ENCODE measurements at places on chromosomes 6 and 20.

- no peak for DNase-seq
These were observed 401.1 kb upstream of the ARID1B start for GRCh38 chr6:156376091-156376490.

DNA sequence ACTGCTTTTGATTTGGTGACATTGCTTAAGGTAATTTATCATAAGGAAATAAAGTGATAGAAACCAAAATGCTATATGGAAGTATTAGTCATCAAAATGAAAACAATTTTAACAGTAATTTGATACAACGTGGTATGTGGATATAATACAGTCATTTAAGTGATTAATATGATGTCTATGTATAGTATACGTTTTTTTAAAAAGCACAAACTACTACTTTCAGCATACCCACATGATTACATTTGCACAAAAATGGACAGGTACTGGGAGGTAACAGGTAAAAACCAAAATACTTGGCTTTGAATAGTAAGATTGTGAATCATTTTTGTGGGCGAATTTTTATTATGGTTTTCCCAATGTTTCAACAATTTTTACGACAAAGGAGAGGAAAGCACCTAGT is 97.6 kb downstream of the OGFRL1 start:
- no peak for DNase-seq

DNA sequence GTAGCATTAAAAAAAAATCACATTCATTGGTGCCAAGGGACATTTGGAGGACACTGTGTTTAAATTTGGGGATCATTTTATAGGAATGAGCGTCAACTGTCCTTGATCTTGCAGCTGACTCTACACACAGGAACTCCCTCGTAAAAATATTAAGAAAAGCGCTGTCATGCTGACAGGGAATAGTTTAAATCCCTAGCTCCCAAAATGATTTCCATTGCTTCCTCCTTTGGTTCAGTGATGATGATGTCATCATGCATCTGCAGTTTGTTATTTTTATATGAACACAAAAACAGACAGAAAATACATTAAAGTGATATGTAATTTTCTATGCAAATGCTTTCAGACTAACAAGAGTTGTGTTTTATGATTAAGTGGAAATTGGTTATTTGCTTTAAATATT is 275.6 kb downstream of the BTBD9 start:
- DNase-seq: no peak

- no peak for DNase-seq
These were observed 10.3 kb upstream of the MYB start for GRCh38 chr6:135170849-135171248.

DNA sequence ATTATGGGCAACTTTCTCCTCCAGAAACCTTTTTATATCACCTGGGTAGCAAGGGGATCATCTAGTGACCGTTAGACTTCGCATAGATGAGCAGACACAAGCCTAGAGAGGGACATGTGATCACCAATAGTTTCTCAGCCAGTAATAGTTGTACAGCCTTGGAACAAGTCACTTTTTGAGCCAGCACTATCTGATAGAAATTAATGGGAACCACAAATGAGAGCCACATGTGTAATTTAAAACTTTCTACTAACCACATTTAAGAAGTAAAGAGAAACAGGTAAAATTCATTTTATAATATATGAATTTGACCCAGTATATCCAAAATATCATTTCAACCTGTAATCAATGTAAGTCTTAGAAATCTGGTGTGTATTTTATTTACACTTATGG is 592 bp upstream of the CTNNBL1 start:
- no peak for DNase-seq

GRCh38 chr6:2795956-2796355 is 30.8 kb downstream of the WRNIP1 start:
- DNase-seq: no peak

- DNase-seq: no peak
These were observed 6.6 kb downstream of the EZR start for GRCh38 chr6:158812611-158813010.

- DNase-seq: no peak
These were observed 20.2 kb upstream of the ARFGEF2 start for GRCh38 chr20:48901326-48901725.

GRCh38 chr20:56005389-56005715 is at the start of gene CBLN4:
Gene CBLN4 (minus strand): TSS chr20:56005519. CDS start chr20:56004171, 1,348 bp downstream.
- DNase-seq: no peak

- peak; percentile 61 for DNase-seq
These were observed 8.8 kb upstream of the CD83 start for GRCh38 chr6:14108571-14109410.

DNA sequence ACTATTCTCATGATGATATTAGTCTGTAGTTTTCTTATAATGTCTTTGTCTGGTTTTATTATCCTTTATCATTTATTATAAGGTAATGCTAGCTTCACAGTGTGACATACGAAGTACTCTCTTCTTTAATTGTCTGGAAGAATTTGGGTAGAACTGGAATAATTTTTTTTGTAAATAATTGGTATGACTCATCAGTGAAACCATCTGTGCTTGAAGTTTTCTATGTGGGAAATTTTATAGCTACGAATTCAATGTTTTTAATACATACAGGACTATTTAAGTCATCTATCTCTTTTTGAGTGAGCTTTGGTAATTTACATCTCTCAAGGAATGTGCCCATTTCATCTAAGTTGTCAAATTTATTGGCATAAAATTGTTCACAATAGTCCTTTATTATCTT is 86.3 kb downstream of the SOD2 start:
- no peak for DNase-seq

DNA sequence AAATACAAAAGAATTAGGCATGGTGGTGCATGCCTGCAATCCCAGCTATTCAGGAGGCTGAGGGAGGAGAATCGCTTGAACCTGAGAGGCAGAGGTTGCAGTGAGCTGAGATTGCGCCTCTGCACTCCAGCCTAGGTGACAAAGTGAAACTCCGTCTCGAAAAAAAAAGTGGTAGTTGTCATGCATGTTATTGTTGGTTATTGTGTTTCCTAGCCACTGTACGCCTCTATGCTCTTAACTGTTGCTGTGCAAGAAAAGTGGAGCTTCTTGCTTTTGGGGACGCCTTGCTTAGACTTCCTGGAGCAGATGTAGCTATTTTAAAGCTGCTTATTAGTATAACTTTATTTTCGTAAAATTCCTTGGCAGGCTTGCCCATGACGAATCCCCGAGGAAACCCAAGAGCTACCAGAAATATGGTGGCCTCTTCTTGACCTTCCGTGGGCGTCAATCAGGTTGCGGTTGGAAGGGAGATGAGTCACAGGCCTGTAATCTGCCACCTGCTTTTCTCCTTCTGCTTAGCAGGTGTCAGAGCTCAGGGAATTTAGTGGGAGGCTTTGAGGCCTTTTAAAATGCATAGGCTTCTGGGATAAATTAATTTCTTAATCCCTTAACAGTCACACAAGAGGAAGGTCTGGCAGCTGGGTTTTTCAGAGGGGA is 17.3 kb downstream of the GABRR2 start:
- peak; percentile 78 for DNase-seq

DNA sequence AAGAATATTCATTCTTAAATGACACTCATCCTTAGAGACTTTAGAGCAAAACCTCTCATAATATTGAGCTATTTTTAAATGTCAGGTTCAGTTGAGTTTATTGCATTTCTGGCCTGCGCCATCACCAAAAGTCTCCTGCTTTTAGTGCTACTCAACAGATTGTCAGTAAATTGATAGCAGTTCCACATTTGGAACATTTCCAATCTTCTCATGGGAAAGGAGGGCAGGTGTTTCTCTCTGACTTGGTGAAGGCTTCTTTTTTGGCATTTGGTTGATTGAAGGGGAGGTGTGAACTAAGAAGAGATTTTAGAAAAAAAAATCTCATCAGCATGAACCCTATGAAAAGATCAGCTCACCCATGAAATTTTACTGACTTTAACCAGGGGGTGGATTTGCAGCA is 125.9 kb upstream of the INSM1 start:
- no peak for DNase-seq

DNA sequence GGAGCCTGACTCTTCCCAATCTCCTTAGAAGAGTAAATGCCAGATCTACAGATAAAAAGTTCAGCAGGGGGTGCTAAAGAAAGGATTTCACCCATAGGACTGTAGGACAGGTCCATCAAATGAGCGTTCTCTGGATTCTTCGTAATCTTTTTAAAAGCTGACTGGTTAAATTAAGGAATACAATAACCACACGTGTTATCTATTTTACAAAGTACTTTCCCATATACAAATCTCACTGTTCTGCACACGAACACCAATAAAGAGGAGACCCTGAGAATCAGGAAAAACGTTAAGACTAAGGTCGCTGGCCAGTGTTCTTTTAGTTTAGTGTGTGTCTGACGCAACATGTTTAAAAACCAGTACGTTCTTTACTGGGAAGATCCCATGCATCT is 542 bp downstream of the TUBE1 start:
- DNase-seq: peak; percentile 53

DNA sequence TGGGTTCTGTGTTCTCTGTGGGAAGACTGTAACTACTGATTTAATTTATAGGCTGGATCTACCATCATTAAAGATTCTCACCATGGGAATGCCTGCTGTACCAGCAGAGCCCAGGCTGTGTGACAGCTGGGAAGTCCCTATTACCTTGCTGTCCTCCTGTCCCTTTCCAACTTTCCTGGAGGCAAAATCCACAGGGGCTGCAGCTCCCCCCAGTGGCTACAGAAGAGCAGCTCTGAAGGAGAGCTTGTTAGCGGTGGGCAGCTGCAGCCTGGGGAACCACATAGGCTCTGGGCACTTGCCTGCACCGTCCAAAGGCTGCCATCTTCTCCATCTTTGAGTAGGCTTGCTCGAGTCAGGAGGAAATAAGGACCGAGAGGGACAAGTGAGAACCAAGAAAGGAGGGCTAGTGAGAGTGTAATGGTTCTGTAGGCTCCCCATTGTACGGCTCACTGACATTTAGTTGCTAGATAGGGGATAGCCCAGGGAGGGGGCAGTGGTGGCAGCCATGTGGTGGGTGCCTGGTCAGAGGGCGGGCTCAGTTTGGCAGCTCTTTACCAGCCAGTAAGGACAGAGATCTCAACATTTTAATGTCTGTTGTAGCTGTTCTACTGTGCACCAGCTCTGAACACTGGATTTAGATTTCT is 155.1 kb upstream of the MLIP start:
- peak; percentile 41 for DNase-seq

DNA sequence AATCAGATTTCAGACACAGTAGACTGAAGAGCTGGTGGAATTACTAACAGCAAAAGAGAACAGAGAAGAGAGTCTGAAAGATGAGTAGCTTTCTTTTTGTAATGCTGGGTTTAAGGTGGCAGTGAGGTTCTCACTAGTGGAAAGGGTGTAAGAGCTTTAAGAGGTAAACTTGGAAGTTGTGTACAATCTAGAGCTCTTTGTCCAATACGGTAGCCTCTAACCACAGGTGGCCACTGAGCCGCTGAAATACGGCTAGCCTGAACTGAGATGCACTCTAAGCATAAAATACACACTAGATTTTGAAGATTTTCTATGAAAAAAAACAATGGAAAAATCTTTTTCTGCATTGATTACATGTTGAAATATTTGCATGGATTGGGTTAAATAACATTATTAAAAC is 4.0 kb downstream of the ELOVL2 start:
- no peak for DNase-seq

DNA sequence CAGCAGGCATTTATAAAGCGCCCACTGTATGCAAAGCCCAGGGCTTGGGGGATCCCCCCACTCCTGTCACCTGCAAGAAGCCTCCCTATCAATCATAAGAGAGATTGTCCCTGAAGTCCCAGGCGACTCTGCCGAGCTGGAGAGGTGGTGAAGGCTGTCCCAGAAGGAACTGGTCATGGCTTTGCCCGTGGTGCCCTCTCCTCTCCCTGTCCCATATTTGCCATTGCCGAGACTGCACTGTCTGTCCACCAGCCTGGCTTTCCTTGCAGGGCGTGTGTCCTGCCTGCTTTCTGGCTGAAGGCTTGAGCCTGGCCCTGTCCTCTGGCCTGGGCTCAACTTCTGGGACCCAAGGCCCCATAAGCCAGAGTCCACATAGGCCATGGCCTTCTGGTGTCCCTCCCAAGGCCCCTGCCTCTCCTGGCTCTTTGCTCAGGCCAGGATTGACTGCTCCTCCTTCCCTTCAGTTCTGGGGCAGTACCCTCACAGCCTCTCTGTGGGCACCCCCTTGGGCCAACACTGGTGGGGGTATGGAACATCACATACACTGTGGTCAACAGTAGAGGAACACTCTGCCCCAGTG is 46.9 kb downstream of the CPXM1 start:
- DNase-seq: no peak

DNA sequence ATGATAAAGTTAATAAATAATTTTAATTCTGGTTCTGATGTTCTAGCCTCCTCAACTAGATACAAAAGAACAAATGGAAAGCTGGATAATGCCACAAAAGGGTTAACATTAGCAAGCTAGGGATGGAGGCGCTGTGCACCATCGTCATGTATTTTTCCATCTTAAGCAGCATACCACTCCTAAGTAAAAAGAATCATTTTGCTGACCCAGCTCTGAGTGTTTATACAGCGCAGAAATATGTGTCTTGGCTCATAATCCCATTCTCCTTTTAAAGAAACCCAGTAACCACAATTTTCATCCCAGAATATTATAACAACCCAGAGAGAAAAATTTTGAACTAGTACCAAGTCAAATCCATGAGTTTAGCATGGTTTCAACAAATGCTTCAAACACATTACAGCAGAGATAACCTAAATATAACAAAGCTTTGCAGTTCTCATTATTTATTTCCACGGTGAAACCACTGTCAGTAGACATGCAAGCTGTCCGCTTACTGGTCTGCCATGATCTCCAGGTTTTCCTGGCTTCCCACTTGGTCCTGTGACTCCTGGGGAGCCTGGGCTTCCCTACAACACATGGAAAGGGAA is 111.1 kb downstream of the COL12A1 start:
- no peak for DNase-seq

DNA sequence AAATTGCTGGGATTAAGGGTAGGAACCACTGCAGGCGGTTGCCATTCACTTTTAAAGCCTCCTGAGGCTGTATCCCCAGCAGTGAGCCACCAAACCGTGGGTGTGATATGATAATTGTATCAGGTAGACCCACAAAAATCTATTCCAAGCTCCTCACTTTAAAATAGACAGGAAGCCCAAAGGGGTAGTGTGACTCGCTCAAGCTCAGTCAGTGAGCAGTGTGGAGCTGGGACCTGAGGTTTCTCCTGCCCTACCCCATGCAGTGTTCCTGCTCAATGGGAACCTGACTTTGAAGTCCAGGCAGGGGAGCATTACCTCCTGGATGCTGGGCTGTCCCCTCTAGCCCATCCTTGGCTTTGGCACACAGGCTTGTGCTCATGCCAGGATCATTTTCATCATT is 14.9 kb upstream of the MAPRE1 start:
- no peak for DNase-seq

- DNase-seq: no peak
These were observed 392.2 kb upstream of the MARCKS start for GRCh38 chr6:113464960-113465359.

GRCh38 chr6:46270336-46270735 is 99.6 kb upstream of the ENPP5 start:
- DNase-seq: no peak

GRCh38 chr6:85285114-85285513 is 164.8 kb upstream of the NT5E start:
- DNase-seq: no peak

GRCh38 chr6:4209196-4209595 is 73.8 kb upstream of the ECI2 start:
- DNase-seq: no peak

Data from GM13976 (cell line).